Mesenteric fat pad (tissue), 1 donor: ENCODE measurements at places on chromosomes 4 and X. TPM values are rescaled to one million over a fixed set of nuclear protein-coding genes. Genes with fewer than 3 reads are reported as not detected.

- no peak for DNase-seq
Measured at GRCh38 chr4:72564184-72564583, 4.8 kb downstream of the ADAMTS3 start.

- DNase-seq = no peak
Measured at GRCh38 chr4:132614682-132615081, 534.4 kb upstream of the PCDH10 start.

- DNase-seq = no peak
Measured at GRCh38 chr4:177293208-177294033, 16.3 kb upstream of the NEIL3 start.

DNA sequence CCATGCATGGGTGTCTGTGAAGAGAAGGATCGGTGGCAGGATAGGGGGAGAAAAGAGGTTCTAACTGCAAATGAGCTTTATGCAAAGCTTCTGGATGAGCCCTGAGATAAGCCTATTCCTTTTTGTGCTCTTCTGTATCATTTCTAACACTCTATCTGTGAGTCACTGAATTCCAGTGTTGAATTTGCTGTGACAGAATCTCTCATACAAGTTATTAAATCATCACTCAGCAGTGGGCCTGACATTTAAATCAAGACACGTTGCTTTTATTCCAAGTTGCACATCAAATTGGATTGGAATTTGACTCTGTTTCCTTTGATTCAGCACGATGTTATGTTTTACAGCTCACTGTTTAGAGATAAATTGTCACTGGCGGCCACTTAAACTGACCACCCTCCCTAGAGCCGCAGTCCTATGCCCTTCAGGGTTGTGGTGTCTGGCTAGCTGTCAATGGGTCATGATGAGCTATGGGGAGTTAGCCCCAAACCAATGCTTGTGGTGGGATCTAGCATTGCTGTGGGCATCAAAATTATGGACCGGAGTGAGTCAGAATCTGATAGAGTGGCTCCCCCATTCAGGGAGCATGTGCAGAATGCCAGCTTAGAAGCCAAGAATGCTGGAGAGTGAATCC, 42.7 kb downstream of the LHFPL1 start:
- DNase-seq = no peak

DNA sequence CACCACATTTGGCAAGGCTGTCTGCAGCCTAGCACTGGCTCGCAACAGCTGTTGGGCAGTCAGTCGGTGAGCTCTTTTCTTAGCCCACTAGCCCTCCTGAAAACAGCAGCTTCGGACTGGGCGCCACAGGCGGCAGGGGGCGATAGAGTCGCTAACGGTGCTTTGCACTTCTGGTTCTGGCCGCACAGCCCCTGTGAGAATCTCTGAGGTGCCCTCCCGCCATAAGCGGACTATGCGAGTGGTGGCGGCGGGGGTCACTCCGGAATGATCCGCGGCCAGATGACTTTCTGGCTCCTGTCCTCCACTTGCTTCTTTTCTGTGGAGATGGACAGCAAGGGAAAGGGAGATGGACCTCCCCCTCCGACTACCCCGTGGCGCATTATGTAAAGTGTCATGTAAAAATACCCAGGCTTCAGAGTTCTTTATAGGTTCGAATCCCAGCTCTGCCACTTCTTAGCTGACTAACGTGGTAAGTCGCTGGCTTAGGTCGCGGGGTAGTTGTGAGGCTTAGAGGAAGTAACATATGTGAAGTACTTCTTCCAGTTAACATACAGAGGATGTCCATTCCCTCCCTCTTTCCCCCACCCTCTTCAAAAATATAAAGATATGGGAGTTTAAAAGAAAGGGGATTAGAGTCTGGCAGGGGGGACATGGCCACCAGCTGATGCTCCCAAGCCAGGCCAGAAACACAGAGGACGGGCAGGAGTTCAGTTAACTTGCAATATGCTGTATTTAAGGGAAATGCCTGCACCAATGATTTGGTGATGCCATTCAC, 11.0 kb downstream of the ARHGAP36 start:
- no peak for DNase-seq

Gene GABRE
- 167 TPM for total RNA-seq

GRCh38 chrX:68416592-68416991, 16.7 kb downstream of the OPHN1 start:
- no peak for DNase-seq

Gene TLR10
- 0.42 TPM for total RNA-seq

DNA sequence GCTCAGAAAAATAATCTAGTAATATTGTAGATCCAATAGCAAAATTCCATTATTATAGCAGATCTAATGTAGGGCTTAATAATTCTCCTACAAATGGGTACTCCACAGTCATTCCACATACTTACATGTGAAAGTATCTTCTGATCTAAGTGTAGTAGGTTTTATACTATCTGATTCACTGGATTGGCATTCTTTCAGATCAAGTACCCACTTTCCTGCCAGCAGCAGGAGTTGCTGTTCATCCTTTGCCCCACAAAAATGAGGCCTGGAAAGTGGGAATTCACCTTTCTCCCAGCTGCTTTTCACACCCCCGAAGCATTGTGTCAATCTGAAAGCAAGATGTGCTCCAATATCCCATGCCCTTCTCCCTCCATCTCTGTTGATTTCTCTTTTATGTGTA, 77.1 kb upstream of the RXFP1 start:
- no peak for DNase-seq

GRCh38 chr4:12595986-12596385, 888.2 kb downstream of the RAB28 start:
- DNase-seq = no peak

DNA sequence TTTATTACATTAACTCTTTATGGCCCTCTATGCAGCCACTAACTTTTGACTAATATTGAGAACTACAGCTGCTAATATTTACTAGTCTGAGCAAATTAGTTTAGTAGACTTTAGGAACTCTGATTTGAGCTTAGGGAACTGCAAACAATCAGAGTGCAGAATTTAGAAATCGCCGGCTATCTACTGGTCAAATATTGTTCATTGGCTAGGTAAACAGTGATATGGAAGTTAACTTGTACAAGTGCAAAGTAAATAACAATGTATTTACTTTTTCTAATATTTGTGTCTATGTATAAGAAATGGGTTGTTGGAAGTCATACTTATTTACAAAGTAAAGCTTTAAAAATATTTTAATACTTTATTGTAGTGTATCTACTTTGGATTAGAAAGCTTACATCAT, 279.6 kb downstream of the CFAP299 start:
- no peak for DNase-seq

Gene H2AZ1
- total RNA-seq = 99.2 TPM

DNA sequence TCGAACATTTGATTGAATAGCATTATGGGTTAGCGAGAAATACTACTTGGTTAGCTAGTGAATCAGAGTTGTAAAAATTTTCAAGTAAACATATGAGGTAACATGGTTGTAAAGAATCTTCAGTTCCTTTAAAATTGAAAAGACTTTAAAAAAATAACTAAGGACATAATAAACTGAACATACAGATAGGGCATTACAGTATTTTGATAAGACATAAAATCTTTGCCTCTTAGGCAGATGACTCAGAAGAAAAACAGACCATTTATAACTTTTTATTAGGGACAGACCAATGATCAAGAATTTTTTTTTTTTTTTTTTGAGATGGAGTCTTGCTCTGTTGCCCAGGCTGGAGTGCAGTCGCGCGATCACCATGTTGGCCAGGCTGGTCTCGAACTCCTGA, 43.1 kb downstream of the PNMA5 start:
- no peak for DNase-seq

GRCh38 chrX:68256990-68257389, 176.3 kb downstream of the OPHN1 start:
- no peak for DNase-seq

DNA sequence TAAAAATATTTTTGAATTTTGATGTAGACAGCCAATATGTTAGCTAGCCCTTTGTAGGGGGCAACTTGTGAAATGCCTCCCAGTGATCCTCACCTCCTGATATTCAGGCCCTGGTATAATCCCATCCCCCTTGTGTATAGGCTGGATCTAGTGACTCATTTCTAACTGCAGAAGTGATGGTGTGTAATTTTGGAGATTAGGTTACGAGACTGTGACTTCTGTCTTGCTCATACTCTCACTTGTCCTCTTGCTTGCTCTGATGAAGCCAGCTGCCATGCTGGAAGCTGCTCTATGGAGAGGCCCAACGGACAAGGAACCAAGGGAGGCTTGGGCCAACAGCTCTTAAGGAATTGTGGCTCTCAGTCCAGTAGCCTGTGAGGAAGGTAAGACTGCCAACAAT, 61.7 kb downstream of the GPR82 start:
- DNase-seq = no peak

DNA sequence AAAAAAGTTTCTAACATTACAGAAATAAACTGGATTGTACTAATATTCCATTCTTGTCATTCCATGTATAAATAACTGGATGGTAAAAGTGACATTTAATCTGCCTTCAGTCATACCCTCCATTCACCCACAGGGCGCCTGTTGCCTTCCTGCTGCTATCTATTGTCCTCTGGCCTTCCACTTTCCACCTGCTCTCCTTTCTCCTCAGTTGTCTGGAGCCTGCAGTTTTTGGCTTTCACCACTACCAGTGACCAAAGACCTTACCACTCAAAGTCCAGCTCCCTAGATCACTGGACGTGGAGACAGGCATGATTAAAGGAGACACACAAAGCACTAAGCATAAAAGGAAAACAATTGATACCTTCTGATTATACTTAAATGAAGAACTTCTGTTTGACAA, 46.2 kb upstream of the NHS start:
- DNase-seq = no peak

- no peak for DNase-seq
Measured at GRCh38 chr4:92120810-92121498, 182.8 kb upstream of the GRID2 start.

GRCh38 chr4:3385711-3386420, 55.9 kb upstream of the HGFAC start:
- peak; percentile 87 for DNase-seq

DNA sequence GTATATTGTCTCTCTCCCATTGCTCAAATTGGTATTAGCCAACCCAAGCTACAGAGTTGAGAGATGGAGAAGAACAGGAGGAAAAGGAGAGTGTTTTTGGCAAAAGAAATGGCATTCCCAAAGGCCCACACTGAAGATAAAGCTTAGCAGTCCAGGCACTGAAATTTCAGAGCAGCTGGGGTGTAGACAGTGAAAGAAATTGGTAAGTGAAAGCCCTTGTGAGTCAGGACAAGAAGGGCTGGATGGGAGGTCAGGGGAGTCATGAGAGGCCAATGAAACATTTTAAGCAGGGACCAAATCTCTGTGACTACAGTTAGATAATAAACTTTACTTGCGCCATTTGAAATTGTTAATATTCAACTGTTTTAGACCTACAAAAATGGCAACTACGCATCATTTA, 177.7 kb downstream of the ADAMTS3 start:
- DNase-seq = no peak

DNA sequence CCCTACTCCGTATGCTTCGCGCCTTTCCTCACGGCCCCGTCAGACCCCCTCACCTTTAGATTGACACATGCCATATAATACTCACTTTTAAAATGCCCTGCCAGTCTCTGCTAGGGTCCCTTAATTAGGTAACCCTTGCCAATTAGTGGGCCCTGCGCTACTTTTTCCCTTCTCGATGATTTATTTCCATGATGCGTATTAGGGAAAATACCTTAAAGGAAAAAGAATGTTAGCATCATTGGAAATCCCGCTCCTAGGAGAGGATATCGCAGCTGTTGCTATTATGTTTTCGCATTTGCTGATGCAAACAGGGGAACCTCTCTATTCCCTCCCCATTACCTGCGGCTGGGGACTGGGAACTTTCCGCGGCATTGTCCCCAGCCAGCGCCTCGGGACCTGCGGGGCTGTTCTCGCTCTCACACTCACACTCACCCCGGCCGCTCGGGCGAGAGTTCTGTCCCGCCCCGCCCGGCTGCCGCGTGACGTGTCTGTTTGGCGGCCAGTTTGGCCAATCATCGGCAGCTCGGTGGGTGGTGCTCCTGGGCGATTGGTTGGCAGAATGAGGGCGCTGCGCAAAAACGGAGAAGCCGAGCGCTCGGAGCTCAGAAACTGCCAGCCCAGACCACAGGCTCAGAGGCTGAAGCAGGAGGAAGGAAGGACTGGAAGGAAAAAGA, at the start of gene PCDH10:
PCDH10 (plus strand) TSS at position 605 of the 674 bp plus-strand sequence. CDS start 847 bp downstream, outside the sequence.
- peak; percentile 94 for DNase-seq

Gene MAGEA10
- not detected for total RNA-seq

DNA sequence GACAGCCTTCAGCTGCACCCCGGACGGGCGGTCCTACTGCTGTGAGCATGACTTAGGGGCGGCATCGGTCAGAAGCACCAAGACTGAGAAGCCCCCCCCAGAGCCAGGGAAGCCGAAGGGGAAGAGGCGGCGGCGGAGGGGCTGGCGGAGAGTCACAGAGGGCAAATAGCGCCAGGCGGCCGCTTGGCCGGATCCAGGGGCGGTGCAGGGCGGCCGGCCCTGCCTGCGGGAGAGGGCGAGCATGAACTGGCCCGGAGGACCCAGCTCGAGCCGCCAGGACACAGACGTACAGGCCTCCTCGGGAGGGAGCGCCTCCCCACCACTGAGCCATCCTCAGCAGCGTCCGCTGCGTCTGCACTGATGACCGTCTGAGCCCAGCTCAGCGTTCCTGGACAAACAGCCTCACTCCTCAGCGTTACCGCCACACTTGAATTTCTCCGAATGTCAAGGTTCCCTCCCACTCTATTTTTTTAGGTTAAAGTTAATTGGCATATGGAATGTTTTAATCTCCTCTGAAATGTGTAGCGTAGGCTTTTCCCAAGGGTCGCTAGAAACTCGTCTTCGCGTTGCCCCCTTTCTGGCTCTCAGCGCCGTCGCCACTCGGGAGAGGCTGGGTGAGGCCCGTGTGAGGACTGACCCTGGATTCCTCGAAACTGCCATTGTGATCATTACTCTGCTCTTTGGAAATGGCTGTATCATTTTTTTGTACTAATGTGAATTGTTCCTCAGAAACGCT, 29.9 kb downstream of the NELFA start:
- DNase-seq = peak; percentile 88

DNA sequence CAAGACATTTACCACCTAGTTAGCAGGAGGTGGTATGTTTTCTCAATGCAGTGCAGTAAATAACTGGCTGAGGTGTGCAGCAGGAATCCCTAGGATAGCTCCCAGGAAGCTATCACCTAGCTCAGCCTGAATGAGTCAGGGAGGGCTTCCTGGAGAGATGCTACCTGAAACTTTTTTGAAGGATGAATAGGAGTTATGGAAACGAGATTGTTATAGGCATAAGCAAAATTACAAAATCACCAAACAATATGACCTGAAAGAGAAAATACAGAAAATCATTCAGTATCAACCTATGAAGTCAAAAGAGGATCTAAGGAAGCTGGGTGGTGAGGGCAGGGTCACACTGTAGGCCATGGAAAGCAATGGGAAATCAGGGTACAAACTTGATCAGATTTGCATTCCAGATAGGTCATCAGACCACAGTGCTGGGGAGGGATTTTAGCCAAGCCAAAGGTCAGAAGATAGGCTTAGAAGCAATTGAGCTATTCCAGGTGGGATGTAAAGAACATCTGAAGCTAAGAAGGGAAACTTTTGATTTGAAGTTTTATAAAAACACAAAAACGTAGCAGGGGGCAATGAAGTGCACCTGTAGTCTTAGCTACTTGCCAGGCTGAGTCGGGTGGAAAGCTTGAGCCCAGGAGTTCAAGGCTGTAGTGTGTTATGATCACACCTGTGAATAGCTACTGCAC, 11.3 kb downstream of the AREG start:
- no peak for DNase-seq

- DNase-seq = no peak
Measured at GRCh38 chrX:8139716-8140115, 31.4 kb downstream of the VCX2 start.

GRCh38 chr4:120749445-120750151, 172.9 kb downstream of the PRDM5 start:
- no peak for DNase-seq

Gene PHEX
- total RNA-seq = 0.45 TPM
